T-helper 17 cell (primary cell): ENCODE measurements at places on chromosomes 5 and 9.

DNA sequence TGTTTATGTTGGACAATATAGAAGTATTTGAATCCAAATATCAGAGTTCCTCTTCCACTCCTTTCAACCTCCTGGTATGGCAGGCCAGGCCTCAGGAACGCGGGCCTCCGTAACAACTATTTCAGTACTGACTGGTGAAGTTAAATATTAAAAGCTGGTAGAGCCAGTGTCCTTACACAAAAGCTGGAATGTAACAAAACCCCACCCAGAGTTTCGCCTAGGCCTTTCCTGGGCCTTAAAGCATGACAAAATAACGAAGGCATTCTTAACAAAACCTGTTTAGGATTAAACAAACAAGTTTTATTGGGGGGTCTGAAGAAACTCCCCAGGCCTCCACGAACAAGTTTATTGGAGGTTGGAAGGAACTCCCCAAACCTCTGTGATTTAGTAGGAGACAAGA lies 61.6 kb upstream of the GNE start:
- DNase-seq = no peak

DNA sequence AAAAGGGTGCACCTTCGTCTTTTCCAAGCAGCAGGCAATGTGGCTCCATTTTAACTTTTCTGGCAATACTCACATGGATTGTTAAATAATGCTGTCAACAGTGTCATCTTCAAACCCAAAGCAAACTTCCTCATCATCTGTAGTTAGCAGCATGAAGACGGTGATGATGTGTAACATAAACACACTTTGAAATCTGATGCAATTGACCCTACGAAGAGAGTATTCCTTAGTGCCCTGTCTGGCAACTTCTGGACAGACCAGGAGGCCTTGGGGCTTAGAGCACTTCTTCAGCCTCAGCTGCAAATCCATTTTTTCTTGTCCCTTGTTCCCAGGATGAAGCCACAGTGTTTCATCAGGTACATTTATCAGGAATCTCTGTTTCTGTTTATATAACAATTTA lies 149.1 kb downstream of the GHR start:
- no peak for DNase-seq

DNA sequence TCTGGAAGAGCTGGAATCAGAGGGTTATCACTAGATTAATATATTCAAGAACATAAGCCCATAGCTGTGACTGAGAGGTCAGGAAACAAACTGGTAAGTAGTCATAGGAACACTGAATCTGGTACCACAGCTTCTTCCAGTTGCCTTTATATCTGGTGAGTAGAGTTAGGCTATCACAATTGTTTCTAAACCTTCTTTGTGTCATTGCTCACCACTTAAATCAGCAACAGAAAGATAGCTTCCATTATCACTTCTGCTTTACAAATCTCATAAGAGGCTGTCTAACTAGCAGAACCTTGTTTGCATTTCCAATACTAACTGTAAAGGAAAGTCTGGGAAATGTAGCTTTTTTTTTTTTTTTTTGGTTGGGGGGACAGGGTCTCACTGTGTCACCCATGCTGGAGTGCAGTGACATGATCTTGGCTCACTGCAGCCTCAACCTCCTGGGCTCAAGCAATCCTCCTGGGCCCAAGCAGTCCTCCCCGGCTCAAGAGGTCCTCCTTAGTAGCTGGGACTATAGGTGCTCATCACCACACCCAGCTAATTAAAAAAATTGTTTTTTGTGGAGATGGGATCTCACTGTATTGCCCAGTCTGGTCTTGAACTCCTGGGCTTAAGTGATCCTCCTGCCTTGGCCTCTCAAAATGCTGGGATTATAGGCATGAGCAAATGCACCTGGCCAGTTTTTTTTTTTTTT lies 22.0 kb downstream of the CDC42SE2 start:
- no peak for DNase-seq

GRCh38 chr9:83649515-83649914 lies 26.6 kb downstream of the IDNK start:
- no peak for DNase-seq

DNA sequence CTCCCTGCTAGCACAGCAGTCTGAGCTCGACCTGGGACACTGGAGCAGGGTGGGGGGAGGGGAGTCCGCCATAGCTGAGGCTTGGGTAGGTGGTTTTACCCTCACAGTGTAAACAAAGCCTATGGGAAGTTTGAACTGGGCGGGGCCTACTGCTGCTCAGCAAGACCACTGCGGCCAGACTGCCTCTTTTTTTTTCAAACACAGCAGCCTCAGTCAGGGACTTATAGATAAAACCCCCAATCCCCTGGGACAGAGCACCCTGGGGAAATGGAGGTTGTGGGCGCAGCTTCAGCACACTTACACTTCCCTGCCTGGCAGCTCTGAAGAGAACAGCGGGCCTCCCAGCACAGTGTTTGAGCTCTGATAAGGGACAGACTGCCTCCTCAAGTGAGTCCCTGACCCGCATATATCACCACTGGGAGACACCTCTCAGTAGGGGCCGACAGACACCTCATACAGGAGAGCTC lies 151.1 kb upstream of the APC start:
- no peak for DNase-seq

DNA sequence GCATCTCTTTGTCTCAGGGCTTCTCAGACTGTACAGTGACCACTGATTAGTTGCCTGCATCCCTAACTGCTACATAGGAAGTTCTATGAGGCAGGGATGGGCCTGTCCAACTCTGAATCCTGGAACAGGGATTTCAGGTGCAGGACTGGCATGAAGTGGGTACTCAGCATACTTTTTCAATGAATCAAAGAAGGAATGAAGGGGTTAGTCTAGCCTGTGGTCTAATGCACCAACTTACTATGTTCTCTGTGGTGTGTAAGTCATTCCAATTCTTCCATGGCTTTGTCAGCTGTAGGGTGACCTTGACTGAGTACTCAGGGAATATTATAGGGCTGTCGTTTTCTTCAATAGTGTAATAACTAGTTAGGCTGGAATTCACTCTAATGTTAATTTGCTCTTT lies 8.3 kb downstream of the COL15A1 start:
- no peak for DNase-seq

- no peak for DNase-seq
These were observed 179.9 kb upstream of the KIF2A start for GRCh38 chr5:62126090-62126489.

DNA sequence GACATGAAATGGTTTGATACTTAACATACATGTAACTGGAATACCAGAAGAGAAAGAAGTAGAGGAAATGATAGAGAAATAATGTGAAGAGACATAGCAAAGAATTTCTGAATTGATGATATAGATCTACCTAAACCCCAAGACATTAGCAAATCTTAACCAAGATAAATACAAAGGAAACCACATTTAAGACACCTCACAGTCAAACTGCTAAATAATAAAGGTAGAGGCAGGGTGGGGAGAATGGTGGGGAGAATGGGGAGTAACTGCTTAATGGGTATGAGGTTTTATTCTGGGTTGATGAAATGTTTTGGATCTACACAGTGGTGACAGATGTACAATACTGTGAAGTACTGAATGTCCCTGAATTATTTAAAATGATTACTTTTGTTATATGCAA lies 17.5 kb downstream of the CARNMT1 start:
- no peak for DNase-seq

GRCh38 chr5:87347841-87348240 lies 64.9 kb downstream of the CCNH start:
- DNase-seq = no peak

DNA sequence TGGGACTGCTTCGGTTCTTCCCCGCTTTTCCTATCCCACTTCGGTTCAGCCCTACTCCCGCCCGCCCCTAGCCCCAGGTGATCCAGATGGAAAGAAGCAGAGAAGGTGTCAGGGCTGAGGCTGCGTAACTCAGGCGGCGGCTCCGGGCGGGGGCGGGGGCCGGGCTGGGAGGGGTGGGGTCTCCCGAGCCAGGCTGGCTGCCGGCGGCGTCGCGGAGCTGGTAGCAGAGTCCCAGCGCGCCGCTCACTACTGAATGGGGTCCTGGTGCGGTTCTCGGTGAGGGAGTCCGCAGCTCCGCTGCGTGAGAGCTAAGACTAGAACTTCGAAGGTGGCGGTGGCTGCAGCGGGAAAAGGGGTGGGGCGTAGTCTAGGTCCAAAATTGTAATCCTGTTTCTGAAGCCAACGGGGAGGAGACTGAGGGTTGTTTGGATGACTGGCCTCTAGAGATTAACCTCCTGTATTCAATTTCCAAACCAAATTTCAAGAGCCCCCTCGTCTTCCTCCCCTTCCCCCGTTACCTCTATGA lies 1.4 kb downstream of the PRR16 start:
- no peak for DNase-seq

- no peak for DNase-seq
These were observed 25.9 kb upstream of the PIK3R1 start for GRCh38 chr5:68189613-68190012.

DNA sequence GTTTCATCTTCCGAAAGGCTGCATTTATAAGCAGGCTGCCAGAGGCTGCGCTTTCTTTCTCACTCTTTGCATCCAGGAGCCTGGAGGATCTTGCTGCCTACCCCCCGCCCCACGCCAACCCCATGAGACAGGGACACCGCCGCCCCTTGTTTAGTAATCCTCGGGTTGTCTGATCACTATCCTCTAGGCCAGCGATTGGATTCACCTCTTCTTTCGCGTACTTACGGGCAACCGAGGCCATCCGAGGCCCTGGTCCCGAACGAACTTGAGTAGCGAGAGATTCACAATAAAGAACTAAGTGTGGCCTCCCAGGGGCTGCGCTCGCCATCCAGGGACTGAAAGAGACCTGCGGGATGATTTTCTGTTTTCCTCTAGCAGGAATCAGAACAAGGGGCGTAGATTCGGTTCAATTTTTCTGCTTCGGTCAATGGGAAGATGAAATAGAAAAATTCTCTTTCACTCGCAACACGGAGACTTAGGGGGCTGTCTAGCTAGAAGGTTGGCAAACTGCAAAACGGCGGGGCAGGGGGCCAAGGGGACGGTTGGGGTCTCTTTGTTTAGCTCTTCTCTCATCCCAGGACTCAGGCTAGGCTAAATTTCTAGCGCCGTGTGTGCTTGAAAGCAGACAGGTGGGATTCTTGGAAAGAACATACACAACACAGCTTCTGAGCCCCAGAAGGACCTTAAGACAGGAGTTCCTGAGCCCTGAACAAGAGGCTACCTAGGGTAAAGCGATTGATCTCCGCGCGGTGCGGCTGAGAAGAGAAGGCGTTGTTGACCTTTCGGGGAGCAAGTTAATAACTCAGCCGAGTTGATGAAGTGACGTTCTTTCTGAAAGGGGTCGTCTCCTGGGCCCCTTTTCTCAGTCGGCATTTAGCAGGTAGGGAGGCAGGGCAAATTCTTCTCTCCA lies 5.8 kb upstream of the ISL1 start:
- DNase-seq = no peak

DNA sequence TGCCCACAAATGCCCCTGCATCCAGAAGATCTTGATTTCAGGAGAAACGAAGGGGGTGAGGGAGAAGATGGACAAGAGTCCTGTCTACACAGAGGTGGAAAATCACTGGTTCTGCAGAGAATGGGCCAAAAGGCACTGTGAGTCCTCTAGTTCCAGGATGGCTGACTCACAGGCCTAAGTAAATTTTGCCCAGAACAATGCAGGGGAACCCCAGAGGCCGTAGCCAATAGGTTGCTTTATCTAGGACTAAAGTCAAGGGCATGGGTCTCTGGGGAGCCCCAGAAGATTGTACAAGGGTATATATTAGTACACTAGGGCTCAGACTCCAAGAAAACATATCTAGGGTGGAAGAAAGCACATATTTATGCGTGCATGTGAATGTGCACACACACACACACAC lies 98.0 kb downstream of the SLIT3 start:
- no peak for DNase-seq

GRCh38 chr5:138662599-138662998 lies 87.4 kb upstream of the HSPA9 start:
- DNase-seq = no peak

DNA sequence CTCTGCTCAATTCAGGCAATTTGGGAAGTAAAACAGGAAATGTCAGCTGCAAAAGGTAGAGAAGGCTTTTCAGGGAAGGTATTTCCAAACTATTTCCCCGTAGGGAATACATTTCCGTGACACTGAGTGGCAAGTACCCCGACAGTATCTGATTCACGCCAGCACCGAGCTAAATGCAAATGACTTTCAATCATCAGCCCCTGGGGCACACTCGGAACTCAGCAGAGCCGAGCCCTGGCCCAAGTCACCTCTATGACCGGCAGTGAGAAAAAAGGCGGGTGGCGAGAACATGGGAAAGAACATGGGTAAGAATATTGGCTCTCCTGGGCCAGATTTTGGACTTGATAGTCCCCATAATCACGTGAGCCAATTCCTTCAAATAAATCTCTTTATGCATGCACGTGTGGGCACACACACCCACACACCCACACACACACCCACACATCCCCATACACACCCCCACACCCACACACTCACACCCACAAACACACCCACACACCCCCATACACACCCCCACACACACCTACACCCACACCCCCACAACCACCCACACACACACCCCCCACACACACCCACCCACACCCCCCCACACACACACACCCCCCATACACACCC lies 43.0 kb downstream of the COL23A1 start:
- no peak for DNase-seq

GRCh38 chr5:123094919-123095797 lies 6.1 kb downstream of the PRDM6 start:
- DNase-seq = no peak

DNA sequence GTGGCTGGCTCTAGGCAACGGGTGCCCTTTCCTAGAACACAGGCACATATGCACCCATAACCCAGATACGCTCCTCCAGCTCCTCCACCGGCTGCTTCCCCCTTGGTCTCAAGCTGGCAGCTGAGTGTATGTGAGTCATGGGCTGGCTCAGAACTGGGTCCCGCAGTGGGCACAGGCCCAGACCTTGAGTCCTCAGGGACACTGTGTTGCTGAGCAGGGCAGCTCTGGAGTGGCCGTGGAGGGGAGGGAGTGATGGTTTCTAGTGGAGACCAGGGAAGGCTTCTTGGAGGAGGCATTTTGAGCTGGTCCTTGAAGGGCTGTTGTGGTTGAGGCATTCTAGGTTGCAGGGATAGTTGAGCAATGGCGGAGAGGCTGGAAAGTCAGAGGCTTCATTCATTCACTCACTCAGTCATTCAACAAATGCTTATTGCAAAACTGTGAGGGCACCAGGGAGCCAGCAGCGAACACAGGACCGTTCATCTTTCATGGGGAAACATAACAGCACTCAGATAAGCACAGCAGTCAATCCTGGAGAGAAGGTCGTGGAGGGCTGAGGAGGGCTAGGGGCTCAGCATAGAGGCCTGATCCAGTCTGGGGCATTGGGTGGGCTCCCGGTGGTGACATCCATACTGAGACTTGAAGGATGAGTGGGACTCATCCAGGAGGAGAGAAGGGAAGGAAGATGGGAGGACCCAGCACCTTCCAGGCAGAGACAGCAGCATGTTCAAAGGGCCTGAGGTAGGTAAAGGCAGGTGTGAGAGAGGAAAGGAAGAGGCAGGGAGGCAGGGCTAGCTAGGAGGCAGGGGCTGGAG lies 2.4 kb downstream of the BBLN start:
- no peak for DNase-seq

DNA sequence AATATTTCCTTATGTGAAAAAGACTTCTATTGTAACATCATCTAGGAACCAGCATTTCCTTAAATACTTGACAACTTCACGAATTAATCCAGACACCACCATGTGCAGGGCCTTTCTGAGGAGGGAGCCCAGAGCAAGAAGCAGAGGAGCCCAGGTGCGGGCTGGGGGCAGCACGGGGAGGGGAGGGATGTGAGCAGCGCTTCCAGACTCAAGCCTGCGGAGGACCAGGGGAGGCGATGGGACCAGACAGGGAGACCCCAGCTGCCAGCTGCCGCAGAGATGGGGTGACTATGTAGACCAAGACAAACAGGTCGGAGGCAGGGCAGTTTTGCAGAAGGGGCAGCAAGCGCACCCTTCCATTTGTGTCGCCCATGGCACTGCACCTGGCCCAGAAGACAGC lies 596.1 kb downstream of the IRX1 start:
- no peak for DNase-seq
